ENCODE measurements at places on chromosomes 16 and 17.
A peak's percentile ranks its signal among the peaks of the same experiment; 100 is the strongest.

- DNase-seq = no peak
Observed at GRCh38 chr17:53680745-53681144, 142.0 kb upstream of the KIF2B start.

DNA sequence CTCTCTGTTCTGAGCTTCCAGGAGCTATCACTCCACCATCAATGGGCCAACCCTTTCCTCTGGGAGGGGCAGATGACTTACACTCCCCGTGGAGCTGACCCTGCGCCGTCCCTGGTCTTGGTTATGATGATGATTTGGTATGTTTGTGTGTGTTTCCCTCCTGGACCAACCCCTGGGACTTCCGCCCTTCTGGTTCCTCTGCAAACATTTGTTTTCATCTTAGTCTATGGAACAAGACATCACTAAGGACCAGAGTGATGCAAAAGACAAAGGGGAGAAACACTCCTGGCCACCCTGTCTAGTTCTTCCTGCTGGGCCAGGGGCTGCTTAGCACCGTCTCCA, 13.7 kb downstream of the CBX4 start:
- DNase-seq = no peak

DNA sequence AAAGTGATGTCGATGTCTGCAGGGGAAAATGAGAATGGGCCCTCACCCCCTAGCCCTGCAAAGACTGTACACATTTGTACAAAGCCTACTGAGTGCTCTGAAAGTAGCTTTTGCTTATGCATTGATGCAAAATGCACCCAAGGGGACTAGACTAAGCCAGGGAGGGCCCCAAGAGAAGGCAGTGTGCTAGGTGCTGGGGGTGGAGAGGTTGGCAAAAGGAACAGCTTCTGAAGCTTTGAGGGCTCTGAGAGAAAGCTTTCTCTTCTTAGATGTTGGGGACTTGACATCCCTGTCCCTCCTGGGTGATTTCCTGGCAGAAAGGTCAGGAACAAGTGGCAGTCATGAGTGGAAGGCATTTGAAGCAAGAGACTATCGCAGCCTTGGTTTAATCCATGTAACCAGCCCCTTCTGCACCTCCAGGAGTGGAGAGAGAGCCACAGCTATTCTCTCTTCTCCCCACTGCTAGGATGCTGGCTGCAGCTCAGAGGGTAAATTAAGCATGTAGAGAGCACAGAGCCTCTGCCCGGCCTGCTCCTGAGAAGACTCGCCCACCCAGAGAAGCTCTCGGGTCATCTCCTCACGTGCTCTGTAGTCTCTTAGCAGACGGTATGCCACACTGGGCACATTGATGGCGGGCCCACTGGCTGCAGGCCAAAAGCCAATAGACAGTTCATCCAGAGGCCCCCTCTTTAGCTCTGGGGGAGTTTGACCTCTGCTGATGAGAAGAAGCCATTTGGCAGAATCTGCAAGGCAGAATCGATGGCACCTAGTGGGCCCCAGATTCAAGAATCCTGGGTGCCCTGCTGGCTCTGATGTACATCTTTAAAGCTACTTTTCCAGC, 221.4 kb downstream of the MSI2 start:
- DNase-seq = no peak

- DNase-seq = peak; percentile 36
Observed at GRCh38 chr16:87850009-87851006, 19.0 kb downstream of the SLC7A5 start.

Measured in stimulated activated CD8-positive, alpha-beta memory T cell treated with anti-CD3 and anti-CD28 coated beads, Interleukin-7, amount 100 ng/mL, for 24 hours (primary cell).